ENCODE measurements at places on chromosomes 3 and 15. TPM values are rescaled to one million over a fixed set of nuclear protein-coding genes. Genes with fewer than 3 reads are reported as not detected.

Gene TM4SF18
- total RNA-seq = 3.0 TPM

Gene RGMA
- total RNA-seq = not detected

- no peak for DNase-seq
These were observed 1.5 kb downstream of the ITPKA start for GRCh38 chr15:41494922-41495735.

DNA sequence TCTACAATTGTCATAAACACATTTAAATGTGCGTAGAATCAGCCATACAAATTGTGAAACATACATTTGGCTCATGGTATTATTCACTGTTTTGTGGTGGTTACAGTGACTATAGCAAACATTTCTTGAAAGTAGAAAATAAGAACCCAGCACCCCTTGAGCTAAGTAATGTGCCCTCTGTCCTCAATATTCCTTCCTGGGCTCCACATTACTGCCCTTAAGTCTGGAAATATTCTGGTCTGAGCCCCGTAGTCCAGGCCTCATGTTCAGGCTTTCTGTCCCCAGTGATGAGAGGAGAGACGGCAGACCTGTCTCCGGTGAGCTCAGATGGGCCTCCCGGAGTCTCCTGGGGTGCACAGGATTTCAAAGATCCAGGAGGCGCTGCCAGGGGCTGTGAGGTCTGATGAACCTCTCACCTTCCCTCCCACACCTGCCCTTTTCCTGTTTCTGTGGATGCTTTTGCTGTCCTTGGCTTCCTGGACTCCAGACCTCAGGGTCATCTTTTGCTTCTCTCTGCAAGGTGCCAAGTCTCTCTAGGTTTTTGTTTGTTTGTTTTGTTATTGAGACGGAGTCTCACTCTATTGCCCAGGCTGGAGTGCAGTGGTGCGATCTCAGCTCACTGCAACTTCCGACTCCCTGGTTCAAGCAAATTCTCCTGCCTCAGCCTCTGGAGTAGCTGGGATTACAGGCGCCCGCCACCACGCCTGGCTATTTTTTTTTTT lies 8.8 kb upstream of the MUC20 start:
- no peak for DNase-seq

DNA sequence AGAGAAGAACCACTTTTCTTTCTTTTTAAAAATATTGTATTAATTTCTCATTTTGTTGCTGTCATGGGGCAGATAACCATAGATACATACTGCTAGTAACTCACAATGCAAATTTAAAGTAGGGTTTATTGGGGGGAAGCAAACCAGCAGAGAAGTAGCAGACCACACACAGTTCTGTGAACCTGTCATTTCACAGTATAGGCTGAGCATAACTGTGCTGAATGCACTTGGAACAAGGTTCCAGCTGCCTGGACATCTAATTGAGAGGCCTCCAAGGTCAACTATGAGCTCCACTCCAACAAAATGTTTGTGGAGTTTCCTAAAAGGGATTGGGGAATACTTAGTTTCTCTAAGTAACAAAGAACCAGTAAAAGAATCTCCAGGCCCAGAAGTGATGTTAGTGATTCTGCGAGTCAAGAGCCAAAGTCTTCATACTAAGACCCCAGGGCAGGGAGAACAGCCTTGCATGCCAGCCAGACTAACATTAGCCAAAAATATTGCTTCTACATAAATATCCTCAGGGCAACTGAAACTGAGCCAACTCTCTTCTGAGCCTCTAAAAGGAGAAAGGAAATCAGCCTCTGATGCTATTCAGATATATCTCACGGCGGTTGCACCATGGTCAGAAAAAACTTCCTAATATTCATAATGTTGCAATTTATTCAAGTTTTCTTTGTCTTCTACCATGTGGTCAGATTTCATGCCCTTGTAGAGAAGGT lies 856.4 kb upstream of the ALCAM start:
- no peak for DNase-seq

DNA sequence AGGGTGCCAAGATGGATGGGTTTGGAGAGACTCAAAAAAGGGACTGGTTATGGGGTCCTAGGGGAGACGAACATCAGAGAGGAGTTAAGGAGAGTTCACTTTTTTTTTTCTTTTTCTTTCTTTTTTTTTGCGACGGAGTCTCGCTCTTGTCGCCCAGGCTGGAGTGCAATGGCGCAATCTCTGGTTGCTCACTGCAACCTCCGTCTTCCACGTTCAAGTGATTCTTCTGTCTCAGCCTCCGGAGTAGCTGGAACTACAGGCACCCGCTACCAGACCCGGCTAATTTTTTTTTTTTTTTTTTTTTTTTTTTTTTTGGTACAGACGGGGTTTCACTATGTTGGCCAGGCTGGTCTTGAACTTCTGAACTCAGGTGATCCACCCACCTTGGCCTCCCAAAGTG lies 1.2 kb downstream of the SPINT1 start:
- no peak for DNase-seq

DNA sequence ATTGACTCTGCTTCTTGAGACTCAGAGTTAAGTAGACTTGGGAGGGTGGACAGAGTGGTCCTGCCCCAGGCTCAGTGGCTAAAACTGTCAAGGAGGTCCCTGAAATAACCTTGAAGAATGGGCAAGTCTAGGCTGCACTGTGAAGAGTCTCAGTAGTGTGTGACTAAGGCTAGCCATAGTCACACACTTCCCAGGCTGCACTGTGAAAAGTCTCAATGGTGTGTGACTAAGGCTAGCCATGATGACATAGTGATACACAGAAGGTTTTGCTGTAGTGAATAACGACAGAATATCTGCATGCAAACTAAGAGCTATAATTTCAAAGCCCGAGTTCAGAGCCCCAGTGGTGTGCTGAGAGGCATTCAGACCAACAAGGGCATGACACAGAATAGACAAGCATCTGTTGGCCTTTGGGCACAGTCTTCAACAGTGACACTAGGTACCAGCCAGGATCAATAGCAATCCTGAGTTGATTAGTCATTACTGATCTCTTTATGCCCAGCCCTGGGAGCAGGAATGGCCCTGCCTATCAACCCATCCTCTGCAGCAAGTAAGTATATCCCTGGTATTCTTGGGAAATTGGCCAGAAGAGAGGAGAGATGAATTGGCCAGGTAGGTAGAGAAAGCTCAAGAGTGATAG lies 72.4 kb upstream of the BBX start:
- DNase-seq = peak; percentile 47

- DNase-seq = no peak
These were observed 22.4 kb downstream of the NANOGP8 start for GRCh38 chr15:35062738-35063099.

Data from LHCN-M2 (cell line).